ENCODE measurements at places on chromosomes 1 and 21. TPM values are rescaled to one million over a fixed set of nuclear protein-coding genes. Genes with fewer than 3 reads are reported as not detected.

- DNase-seq: no peak
Observed at GRCh38 chr1:153778051-153778823, 3.0 kb downstream of the SLC27A3 start.

- DNase-seq: no peak
Observed at GRCh38 chr1:212457740-212458338, 25.1 kb downstream of the NENF start.

DNA sequence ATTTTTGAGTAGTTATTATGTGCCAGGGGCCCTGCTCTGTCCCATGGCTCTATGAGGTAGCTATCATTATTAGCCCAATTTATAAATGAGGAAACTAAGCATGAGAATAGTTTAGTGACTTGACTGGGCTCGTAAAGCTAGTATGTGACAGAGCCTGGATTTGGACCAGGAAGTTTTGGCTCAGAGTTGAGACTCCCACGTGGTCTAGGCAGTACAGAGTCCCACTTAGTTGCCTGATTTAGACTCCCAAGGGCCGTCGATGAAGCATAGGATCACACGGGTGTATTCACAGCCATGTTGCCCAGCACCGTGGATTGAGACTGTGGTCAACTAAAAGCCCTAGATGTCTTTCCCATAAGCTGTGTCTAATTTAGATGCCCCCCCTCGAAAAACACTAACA is 81.7 kb downstream of the DDX20 start:
- peak; percentile 66 for DNase-seq

DNA sequence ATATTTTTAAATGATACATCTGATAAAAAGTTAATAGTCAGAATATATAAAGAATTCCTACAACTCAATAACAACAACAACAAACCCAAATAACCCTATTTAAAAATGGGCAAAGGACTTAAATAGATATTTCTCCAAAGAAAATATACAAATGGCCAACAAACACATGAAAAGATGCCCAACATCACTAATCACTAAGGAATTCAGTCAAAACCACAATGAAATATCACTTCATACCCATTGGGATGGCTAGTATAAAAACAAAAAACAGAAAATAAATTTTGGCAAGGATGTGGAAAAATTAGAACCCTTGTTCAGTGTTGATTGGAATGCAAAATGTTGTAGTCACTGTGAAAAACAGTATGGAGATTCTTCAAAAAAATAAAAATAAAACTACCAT is 184.8 kb upstream of the RAB4A start:
- no peak for DNase-seq

GRCh38 chr1:209662879-209663327 is 10.7 kb upstream of the LAMB3 start:
- DNase-seq: no peak

- no peak for DNase-seq
Observed at GRCh38 chr1:212791261-212791675, 309 bp downstream of the NSL1 start.

- DNase-seq: no peak
Observed at GRCh38 chr1:6653436-6654290, 29.0 kb downstream of the THAP3 start.

NTRK1 gene
- polyA plus RNA-seq: 0.28 TPM

WDR64 gene
- not detected for polyA plus RNA-seq

KRTAP11-1 gene
- not detected for polyA plus RNA-seq

PLOD1 gene
- 102 TPM for polyA plus RNA-seq
